ENCODE measurements at places on chromosomes 11 and 22.

DNA sequence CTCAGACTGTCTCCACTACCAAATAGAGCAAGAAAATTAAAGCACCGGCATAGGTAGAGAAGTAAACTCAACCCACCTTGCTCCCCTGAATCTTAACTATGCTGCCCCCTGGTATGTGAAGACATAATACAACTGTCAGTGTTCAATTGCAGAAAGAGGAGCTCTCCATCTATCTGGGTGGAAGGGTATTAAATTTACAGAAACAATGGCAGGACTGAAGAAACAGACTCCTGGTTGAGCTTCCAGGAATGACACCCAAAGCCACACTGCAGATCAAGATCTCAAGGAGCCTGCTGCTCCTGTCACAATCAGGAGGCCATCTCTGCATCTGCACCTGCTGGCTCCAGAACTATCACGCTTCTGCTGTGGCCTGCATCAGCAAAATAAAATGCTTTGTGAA is 132.1 kb upstream of the BMAL1 start:
- no peak for DNase-seq

GRCh38 chr11:11743216-11743615 is 98.6 kb upstream of the USP47 start:
- no peak for DNase-seq

DNA sequence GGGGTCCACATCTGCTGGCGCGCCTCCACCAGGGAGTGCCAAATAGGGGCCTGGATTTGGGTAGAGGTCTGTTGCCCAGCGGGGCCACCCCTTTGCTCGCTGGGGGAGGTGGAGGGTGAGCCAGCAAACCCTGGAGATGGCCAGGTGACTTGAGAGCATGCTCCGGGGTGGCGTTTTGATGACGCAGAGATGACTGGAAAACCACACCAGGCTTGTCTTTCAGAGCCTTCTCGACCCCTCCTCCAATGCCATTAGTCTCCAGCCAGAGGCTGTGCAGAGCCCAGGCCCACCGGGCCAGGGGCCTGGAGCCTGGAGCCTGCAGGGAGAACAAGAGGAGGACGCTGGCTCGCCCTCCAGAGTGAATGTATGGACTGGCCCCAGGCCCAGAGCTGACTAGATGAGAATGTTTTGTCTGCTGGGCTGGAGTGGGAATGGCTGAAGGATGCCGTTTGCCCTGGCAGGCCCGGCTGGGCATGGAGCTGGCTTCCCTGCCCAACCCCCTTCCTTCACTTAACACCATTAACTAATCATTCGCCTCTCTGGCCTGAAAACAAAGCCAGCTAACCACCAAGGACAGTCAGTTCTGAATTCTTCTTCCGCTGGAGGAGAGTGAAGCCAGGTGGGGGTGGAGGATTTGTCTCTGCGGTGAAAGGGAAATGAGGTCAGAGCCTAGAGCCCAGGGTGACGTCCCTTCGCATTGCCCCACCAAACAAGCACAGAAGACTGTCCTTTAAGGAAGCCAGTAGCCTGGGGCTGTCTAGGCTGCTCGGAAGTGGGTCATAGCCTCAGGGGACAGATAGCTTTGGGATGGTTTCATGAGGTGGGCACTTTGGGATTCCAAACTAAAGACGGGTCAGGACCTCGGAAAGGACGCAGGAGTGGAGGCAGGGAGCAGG is 1.6 kb upstream of the MCAM start:
- DNase-seq: no peak

DNA sequence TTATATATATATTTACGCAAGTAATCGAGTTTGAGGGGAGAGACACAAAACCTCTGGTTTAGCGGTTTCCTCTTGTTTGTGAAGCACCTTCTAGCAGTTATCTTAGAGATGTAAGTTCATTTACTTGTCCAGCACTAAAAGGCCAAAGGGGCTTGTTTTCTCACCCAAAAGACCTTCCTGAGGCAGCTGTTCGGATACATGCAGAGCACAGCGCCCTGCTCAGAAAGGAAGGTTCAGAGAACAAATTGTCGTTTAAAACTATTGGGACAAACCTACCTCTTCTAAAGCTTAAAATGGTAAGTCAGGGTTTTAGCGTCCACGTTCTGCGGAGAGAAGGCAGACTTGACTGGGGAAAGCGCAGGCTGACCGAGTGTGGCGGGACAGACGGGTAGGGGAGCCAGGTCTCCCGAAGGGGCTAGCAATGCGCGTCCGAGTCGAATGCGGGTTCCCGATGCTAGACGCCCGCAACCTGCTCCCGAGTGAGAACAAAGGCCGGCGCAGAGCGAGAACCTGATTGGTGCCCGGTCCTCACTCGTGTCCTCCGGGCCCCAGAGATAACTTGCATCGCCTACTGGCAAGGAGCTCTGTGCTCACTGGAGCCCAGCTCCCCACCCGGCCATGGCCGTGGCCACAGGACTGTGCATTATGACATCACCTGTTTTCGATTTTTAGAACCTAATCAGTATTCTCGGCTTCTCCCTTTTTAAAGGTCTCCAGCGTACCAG is 1.0 kb upstream of the SESN3 start:
- DNase-seq: peak; percentile 91

- peak; percentile 8 for DNase-seq
Observed at GRCh38 chr11:13169709-13170108, 107.9 kb upstream of the BMAL1 start.

DNA sequence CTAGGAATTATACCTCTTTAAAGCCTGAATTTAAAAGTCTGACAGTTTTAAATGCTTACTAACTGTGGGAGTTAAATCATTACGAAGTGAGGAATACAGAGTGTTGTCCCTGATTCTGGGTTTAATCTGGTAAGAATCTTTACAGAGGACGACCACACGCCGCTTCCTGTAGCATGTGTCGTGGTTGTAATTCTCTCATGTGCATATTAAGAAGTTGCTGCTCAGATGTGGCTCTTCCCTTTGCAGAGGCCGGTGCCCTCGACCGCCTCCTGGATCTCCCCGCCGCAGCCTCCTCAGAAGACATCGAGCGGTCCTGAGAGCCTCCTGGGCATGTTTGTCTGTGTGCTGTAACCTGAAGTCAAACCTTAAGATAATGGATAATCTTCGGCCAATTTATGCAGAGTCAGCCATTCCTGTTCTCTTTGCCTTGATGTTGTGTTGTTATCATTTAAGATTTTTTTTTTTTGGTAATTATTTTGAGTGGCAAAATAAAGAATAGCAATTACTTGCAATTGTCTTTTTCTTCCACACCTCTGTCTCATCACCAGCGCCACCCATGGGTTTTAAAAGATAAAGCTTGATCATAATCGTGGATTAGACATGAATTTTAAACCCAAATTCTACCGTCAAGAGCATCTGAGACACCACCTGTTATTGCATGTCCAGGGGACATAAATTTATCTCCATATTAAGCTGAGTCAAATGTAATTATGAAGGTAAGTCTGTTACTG is 6.5 kb downstream of the GAL start:
- no peak for DNase-seq

- DNase-seq: peak; percentile 28
Observed at GRCh38 chr22:24156913-24157821, 24.1 kb upstream of the SUSD2 start.

DNA sequence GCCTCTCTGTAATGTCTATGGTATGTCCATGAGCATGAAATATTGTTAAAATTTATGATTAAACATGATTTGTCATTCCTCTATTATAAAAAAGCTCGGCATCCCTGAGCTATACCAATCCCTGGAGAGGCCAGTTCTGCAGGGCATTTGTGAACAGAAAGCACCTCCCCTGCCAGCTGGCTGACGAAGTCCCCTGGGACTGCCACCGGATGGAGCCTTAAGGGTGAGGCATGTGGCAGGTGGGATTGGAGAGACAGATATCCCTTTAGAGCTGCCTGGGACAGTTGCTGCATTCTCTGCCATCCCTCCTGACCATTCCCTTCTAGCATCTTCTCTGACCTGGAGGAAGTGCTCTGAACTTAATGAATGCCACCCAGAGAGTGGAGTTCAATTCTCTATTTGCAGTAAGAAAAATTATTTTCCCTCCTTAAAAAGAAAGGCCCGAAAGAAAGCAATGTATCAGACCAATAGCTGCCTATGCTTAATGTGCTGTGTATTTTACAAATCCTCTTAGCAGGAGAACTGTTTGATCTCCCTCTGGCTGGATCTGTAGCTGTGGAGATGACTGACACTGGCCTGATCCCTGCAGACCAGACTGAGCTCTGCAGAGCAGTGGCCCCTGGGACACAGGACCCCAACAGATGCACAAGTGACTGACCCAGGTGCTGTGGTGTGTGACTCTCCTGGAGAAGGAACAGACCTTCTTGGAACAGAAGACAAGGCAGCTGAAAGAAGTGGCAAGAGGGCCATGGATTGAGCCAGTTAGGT is 219.0 kb upstream of the NAV2 start:
- DNase-seq: peak; percentile 77

- no peak for DNase-seq
Observed at GRCh38 chr11:34651551-34651950, 30.7 kb downstream of the EHF start.

DNA sequence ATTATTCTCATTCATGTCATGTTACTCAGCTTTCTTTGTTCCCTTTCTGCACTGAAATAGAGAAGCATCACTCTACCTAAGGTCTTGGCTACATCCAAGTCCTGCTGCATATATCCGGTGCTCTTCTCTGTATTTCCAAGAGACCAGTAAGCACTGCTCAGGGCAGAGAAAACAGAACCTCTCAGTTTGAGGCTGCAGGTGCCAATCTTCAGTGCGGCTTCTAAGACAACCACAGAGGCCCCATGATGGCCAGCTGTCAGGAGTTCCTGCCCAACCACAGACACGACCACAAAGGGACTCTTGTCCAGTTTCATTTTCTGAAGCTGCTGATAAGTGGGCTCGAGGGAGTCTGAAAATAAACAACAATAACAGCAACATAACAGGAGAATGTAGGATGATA is 378.4 kb upstream of the PITPNB start:
- DNase-seq: no peak

- no peak for DNase-seq
Observed at GRCh38 chr22:21904250-21904789, 36.9 kb upstream of the MAPK1 start.

DNA sequence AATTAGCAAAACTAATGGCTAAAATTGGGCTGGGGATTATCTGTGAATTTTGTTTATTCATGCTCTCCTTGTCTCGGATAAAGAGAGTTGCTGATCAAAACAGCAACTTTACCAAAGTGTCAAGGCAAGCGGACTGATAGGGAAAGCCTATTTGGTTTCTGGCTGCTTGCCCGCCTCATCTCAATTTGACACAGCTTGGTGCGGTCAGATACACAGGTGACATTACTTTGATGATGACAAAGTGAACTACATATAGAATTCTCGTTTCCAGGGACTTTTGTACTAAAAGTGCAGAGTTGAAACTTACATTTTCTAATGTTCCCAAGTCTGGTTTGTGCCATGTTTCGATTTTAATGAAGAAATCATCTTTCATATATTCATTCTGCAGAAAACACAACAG is 22.8 kb downstream of the PITPNB start:
- no peak for DNase-seq

GRCh38 chr11:2002807-2003206 is 5.2 kb upstream of the H19 start:
- no peak for DNase-seq

DNA sequence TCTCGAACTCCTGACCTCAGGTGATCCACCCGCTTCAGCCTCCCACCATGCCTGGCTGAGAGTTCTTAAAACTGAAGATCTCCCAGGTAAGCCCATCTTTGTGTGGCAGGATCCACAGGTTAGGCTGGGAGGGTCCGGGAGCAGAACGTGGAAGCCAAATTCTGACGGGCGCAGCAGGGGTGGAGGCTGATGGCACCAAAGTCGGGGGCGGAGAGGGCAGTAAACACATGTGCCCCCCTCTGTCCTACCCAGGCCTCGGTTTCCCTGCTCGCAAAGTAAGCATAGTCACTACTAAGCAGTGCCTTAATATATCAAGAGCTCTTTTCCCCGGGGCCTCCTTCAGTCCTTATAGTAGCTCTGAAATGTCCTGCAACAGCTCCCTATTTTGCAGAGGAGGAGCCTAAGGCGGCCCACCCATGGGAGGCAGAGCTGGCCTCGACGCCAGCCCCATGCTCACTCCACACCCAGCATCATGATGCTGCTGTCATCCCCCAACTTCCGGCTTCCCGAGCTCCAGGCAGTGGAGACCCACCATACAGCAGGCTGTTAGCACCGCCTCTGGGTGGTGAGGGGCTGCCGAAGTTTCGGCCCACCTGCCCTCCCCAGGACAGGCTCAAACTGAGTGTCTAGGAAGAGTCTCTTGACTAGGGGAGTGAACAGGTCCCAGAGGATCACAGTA is 230.0 kb downstream of the CTTN start:
- no peak for DNase-seq

Measured in NCI-H345 (cell line).